ENCODE measurements at places on chromosomes 3 and 15.

DNA sequence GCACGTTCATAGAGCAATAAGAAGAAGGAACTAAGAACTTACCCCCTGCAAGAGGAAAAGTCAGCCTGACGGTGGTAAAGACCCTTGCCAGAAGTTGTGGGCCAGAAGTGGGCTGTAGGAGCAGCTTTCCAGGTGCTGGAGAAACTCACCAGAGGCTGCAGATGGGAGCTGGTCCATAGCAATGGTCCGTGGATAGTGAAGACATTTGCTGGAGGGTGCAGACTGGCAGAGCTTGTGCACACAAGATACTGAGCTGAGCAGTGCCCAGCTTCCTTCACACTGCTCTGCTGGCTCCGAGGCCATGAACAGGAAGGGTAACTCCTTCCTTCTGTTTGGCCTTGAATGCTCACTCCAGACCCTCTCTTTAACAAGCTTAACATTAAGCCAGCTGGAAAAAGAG, 149.8 kb upstream of the BNIP2 start:
- no peak for DNase-seq

- no peak for DNase-seq
Measured at GRCh38 chr3:58307639-58308215, 1.4 kb downstream of the HTD2 start.

DNA sequence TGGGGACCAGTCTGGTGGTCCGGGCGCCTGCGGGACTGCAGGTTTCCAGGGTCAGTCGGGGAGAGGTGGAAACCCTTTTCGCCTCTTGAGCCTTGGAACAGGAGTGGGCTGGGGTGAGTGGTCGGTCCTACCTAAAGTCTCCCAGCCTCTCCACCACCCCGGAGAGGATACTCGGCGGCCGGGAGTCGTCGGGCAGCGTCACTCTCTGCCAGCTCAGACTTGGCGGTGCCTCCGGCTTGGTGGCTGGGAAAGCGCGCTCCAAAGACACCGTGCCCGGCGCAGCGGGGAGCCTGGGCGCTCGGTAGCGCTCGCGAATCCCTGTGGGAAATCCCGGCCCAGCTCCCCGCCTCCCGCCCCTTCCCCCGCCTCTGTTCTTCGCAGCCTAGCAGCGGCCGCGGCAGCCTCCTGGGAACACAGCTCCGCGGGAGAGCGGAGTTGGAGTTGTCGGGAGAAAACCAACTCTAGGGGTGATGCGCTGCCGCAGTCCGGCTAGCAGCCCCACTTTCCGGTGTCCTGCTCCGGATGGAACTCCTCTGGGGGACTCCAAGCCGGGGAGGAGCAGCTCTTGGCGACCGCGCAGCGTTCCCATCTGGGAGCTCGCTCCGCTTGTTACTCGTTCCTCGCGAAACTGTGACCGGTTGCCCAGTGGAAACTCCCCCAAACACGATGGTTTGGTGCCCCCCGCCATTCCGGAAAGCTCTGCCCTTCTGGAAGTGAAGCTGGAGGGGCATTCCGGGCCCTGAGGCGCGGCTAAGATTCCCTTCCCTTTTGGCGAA, 1.4 kb downstream of the EPHB1 start:
- peak; percentile 53 for DNase-seq

- no peak for DNase-seq
Measured at GRCh38 chr15:90869601-90870353, 1.4 kb downstream of the FURIN start.

DNA sequence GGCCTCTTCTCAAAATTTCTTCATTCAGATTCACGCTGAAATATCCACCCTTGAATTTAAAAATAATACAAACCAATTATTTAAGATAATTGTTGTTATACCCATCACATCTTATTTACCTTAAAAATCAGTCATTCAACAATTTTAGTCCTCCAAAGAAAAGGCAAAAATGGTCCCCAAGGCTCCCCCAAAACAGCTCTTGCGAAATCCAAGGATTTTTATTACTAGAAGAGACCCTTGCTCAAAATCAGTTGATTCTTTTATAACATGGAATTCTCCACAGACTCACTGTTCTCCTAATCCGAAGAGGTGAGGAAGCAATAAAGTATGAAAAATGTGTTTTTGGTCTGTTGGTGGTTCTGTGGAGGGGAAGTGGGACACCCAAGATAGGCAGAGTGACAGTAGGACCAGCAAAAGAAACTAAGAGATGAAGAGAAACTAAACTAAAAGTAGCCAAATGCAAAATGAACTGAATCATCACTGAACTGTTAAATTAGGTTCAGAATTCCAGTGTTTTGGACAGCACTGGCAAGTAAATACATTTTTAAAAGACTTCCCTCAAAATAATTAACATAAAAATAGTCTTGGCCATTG, 19.1 kb upstream of the PLCH1 start:
- no peak for DNase-seq
